Ammon's horn (tissue), 1 donor: ENCODE measurements at places on chromosomes 12 and 14.
A peak's percentile ranks its signal among the peaks of the same experiment; 100 is the strongest.

- no peak for DNase-seq
These were observed 166.0 kb downstream of the RPS29 start for GRCh38 chr14:49420201-49420600.

DNA sequence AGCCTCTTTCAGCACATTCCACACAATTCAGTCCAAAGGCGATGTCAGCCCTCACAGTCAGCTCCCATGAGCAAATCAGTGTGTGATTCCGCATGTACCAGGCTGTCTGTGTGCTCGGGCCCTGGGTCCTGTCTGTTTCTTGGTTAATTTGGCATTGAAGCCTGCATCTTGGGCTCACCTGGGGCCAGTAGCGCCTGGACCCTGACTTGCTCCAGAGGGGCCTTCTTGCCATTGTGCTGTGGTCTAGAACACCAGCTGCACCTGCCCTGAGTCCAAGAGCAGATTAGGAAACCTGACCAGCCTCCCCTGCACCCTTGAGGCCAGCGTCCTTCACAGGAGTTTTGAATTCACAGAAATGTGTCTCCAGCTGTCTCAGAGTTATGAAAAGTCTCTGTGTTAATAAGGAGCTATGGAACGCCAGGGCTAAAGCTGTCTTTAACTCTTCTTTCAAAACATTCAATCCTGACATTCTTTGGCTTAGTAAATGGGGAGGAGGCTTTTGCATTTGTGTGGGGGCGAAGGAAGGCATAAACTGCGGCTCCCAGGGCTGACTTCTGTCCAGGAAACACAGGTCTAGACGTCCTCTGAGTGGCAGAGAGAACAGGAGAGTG lies 102.2 kb downstream of the ARF6 start:
- DNase-seq, result no peak

DNA sequence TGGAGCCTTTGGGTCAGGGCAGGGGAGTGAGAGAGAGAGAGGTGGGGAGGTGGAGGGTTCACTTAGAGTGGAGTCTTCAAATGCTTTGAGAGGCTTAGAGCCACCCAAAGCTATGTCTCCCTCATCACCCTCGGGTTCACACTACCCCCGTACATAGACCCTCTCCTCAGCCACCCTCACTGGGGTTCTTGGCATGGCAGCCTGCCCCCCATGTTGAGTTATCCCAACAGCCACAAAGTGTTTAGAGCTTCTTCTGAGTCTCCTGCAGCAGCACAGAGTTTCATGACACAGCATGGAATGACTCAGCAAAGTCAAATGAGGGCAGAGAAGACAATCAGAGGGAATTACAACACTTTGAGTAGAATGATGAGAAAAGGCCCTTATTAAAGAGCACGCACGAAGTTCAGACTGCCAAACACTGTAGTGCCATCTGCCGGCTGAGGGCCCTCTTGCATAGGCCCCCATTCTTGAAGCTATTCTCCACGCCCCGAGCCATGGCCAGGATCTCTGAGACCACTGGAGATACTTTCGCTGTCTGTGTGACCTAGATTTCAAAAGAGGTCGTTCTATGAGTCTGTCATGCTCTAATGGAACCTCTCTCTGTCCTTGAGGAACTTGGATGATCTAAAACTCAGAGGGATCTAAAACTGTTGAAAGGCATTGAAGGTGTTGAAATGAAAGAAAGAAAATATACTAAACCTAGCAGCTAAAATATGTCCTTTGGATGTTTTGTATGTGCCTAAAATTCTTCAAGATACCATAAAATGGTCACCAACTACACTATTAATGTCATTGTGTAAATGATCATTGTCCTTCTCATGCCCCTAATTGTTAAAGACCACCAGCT lies 221.9 kb downstream of the PELI2 start:
- DNase-seq, result peak; percentile 92

GRCh38 chr14:58297412-58297761 lies 968 bp upstream of the ARID4A start:
- no peak for DNase-seq

- no peak for DNase-seq
These were observed 87.0 kb downstream of the R3HDM2 start for GRCh38 chr12:57343703-57344378.

- no peak for DNase-seq
These were observed 29.4 kb downstream of the ELK3 start for GRCh38 chr12:96223411-96224218.

DNA sequence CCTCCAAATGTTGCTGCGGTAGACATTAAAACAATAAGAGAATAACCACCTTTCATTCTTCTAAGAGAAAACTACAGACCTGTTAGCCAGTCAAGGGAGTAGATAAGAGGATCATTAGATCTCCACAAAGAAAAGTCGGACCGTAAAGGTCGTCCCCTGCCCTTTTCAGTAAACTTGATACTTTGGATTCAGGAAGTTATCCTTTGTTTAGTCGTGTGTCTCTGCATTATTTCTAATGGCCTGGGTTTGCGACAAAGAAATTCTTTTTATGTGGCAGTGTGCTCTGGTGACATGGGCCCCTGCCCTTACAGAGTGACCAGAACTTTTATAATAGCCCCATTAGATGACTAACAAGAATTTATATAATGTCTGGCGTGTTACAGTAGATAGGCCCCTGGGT lies 44.6 kb upstream of the EVL start:
- no peak for DNase-seq

DNA sequence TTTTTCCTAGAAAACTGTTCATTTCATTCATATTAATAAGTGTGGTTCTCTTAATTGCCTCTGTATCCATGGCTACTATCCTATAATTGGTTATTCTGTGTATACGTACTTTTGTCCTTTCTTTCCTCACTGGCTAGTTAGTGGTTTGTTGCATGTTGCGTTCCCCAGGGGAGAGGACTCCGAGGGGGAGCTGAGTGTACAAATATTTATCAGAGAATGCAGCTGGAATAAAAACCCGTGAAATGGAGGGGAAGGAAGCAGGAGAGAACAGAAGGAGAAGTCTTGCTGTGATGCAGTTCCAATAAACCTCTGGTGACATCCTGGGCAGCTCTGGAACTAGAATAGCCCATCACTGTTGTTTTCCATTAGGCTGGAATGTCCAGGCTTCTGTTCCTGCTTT lies 117.1 kb upstream of the RGS6 start:
- DNase-seq, result no peak

- DNase-seq, result no peak
These were observed 47.7 kb upstream of the ATP2A2 start for GRCh38 chr12:110233212-110233903.

- DNase-seq, result peak; percentile 74
These were observed 252.2 kb upstream of the FOXN3 start for GRCh38 chr14:89669193-89669592.
